Kidney epithelial cell (primary cell): ENCODE measurements at places on chromosomes 12 and 14.

DNA sequence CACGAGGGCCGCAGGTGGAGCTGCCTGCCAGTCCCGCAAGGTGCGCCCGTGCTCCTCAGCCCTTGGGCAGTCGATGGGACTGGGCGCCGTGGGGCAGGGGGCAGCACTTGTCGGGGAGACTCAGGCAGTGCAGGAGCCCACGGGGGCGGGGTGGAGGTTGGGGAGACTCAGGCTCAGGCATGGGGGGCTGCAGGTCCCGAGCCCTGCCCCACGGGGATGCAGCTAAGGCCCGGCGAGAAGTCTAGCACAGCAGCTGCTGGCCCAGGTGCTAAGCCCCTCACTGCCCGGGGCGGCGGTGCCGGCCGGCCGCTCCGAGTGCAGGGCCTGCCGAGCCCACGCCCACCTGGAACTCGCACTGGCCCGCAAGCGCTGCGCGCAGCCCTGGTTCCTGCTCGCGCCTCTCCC is 39.2 kb upstream of the P2RX7 start:
- DNase-seq: no peak

- DNase-seq: peak; percentile 31
Observed at GRCh38 chr12:14403711-14404196, 38.3 kb downstream of the ATF7IP start.

DNA sequence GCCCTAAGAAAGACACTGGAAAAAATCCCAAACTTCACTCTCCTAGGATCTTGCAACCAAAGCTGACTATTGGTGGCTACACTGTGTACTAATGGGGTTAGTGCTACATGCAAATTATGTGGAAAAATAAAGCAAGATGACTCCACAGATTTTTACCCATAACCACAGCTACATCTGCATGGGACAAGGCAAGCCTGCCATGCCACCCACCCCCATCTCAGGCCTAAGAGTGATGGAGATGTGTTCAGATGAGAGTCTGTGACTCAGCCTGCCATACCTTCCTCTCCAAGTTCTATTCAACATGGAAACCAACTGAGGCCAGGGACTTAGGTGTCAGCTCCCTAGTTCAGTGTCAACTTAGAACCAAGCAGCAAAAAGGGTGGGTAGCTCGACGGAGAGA is 206.2 kb downstream of the PELI2 start:
- DNase-seq: no peak

DNA sequence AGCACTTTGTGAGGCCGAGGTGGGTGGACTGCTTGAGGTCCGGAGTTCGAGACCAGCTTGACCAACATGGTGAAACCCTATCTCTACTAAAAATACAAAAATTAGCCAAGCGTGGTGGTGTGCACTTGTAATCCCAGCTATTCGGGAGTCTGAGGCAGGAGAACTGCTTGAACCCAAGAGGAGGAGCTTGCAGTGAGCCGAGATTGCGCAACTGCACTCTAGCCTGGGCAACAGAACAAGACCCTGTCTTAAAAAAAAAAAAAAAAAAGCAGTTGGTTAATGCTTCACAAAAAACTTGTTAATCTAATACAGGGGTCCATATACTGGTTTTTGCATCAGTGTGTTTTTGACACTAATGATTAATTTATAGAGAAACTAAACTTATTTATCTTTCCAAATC is 18.5 kb upstream of the SLC7A8 start:
- DNase-seq: no peak

GRCh38 chr14:85867450-85867849 is 337.5 kb downstream of the FLRT2 start:
- no peak for DNase-seq
